Progenitor cell of endocrine pancreas (in vitro differentiated cells): ENCODE measurements at places on chromosomes 11 and 22.

- DNase-seq: no peak
These were observed 9.5 kb downstream of the SNAP29 start for GRCh38 chr22:20868025-20868962.

GRCh38 chr11:93659196-93659595 lies 2.3 kb upstream of the CEP295 start:
- no peak for DNase-seq

DNA sequence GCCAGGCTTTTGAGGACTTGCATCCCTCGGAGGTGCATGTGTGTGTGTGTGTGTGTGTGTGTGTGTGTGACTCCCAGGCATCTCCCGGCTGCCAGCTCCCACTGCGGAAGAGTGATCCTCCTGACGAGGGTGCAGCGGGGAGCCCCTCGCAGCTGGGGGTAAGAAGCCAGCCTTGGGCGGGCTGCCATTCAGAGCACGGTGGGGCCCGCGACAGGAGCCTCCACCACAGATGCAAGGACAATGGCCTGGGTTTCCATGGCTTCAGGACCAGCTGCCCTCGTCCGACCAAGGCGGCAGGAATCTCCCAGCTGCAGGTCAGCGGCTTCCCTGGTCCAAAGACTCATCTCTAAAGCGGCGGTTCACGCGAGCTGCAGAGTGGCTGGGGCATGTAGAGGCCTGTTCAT lies 908.5 kb downstream of the BRD1 start:
- no peak for DNase-seq

DNA sequence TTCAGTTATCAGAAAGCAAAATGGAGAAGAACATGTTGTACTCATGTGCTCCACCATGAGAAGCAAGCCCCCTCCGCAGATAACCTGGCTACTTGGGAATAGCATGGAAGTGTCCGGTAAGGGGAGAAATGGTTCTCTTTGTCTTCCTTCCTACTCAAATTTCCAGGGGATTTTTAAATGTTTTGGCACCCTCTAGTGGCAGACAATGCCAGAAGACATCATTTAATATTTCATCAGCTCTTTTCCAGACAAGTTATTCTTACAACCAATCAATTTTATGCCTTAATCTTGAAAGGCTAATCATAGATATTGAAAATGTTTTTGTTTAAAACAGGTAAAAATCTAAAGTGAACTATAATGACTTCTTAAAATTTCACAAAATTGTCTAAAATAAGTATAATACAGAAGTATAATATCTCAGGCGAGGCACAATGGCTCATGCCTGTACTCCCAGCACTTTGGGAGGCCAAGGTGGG lies 15.7 kb downstream of the CRTAM start:
- DNase-seq: peak; percentile 25
